ENCODE measurements at places on chromosomes 2 and 18.

GRCh38 chr2:193810533-193810932 lies 1615.8 kb upstream of the TMEFF2 start:
- no peak for DNase-seq

GRCh38 chr2:37858400-37858711 lies 66.7 kb upstream of the RMDN2 start:
- DNase-seq = no peak

DNA sequence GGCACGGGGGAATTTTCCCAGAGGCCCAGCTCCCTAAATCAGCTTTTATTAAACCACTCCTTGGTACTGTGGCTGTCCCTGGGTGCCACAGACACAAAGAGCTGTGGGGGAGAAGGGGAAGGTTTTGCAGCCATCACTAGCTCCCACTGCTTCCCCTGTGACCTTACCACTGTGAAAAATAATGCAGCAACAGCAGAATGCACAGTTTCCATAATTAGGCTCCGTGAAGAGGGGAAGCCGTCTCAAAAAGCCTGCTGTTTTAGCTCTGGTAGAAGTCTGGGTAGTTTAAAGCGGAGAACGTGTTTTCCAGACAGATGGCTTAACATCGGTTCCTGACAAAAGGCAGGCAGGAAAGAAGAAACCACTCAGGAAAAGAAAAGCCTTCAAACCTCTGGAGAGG lies 27.5 kb upstream of the CAB39 start:
- DNase-seq = no peak

DNA sequence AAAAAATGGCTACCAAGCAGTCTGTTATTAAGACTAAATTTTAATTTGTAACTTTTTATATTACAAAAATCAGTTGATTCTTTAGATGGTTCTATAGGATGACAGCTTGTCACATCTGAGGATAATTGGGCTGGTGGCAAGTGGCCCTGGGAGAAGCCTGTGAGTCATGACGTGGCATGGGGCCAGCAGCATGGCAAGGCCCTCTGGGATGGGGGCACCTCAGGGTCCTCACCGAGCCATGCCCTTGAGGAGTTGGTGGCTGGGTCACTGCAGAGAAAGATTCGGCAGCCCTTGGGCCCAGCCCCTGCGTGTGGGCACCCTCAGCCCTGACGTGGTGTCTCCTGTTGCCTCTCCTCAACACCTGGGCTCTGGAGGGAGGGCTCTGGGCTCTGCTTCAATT lies 49.7 kb downstream of the STK25 start:
- DNase-seq = no peak

GRCh38 chr18:73782405-73782804 lies 365.2 kb downstream of the FBXO15 start:
- DNase-seq = no peak

- DNase-seq = no peak
These were observed 148.6 kb upstream of the ZNF804A start for GRCh38 chr2:184449760-184450159.

- no peak for DNase-seq
These were observed 37.2 kb downstream of the AGPS start for GRCh38 chr2:177429688-177430325.

- DNase-seq = no peak
These were observed 216.4 kb downstream of the LPIN1 start for GRCh38 chr2:11962707-11963328.

All from left lobe of liver (tissue), 2 donors.